AG04450 (cell line): ENCODE measurements at places on chromosomes 12 and 14. TPM values are rescaled to one million over a fixed set of nuclear protein-coding genes. Genes with fewer than 3 reads are reported as not detected.
A peak's percentile ranks its signal among the peaks of the same experiment; 100 is the strongest.

DNA sequence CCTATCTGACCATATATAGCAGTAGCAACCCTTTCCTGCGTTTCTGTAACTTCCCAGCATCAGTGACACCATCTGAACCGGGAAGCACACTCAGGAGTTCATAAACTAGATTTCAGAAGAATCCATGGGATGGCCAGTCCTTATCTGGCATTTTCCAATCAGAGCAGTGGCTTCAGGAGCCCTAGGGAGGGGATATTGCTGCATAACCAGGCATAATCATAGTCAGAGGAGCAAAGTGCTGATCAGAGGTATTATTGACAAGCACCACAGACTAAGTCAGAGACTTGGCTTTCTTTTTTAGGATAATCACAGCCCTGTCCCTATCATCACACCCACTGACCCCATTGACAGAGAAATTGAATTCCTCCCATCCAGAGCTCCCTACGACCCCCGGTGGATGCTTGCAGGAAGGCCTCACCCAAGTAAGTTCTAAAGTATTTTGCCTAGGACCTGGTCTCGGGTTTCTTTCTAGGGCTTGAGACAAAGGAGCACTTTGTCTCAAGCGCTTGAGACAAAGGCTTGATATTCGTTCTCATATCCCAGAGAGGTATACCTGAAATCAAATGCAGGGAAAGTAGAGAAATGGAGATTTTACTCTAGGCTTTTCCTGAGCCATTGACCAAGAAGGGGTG, 55.1 kb downstream of the FOXN4 start:
- DNase-seq: no peak

- DNase-seq: no peak
Observed at GRCh38 chr14:34722723-34723545, 8.5 kb upstream of the CFL2 start.

DNA sequence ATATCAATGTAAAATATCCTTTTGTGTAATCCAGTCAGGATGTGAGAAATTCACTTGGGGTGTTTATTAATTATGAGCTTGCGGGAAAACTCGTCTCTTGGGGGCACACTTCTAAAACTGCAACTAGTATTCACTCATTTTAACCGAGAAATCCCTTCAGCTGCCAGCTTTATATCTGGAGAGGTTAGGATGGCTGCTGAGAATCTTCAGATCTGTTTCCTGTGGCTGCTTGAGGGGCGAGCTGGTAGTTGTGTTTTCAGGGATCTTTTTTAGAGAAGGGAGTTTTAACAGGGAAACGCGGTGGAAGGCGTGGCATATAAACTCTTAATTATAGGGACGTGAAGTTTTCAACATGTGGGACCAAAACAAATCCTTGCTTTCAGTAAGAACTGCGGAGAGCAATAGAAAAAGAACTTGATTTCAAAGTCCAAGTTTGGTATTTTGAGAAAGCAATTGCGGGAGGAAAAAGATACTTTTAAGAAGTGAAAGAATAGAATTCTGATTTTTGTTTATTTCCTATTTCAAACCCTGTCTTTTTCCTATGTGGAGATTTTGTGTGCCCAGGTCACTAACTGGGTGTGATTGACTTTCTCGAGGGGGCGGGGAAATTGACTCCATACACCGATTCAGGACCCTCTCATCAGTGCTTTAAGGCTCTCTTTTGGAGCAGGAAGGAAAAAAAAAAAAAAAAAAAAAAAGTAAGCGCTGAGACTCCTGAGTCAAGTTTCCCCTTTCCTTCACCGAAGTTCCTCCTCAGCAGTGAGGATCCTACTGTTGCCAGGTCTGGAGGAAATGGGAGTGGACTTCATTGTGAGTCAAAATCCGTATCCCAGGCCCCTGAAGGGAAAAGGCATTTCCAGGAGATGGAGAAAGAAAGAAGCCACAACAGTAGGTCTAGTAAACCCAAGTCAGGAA, 1.1 kb downstream of the PPFIBP1 start:
- DNase-seq: no peak

DNA sequence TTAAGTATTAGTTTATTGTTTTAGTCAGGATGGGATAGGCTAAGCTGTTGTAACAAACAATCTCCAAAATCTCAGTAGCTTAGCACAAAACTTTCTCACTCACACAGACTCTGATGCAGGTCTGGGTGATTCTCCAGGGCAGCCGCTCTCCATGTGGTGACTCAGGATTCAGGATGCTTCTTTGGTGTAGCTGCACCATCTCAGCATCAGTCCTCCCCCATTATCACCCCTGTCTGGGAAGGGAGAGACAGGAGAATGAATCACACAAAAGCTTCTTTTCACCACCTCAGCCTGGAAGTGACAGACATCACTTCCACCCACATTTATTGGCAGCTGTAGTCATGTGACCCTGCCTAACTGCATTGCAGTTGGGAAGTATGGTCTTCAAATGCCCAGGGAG, 142.3 kb downstream of the DICER1 start:
- DNase-seq: no peak

- DNase-seq: no peak
Observed at GRCh38 chr14:90659156-90659555, 157.1 kb downstream of the TTC7B start.

GRCh38 chr12:25009496-25010092, 60.7 kb upstream of the BCAT1 start:
- no peak for DNase-seq

DNA sequence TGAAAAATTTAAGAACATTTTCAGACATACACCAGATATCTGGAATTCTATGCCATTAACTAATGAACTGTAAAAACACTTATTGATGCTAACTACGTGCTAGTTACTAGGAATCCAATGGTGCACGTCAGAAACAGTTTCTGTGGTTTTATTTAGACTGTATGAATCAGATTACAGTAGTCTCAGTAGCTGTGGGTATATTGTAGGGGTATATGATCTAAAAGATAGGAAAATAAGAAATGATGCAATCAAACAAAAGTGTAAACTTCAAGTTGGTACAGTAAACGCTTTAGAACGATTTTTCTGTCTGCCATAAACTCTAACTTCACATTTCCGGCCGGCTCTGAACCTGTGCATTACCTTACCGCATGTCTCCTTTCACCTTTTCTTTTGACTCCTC, 2.3 kb downstream of the ABCC9 start:
- DNase-seq: no peak

TEAD4 gene
- polyA plus RNA-seq: 10.3 and 14.1 TPM in 2 replicates

- DNase-seq: no peak
Observed at GRCh38 chr14:39175445-39176262, 600 bp downstream of the PNN start.

DNA sequence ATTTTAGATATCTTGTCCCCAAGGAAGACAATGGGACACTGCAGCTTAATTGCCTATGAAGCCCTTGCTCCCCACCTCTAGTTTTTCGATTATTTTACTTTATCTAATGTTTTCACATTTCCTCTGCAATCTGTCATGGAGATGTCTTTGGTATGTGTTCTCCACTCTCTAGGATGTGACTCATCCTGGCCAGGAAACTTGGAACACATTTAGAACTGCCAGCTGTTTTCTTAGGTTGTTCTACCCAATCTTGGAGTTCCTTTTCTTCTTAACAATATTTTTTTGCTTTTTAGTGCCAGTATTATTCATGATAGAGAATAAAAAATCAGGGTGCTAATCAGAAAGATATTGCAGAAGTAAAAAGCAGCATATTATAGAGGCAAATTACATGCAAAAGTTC, 101.7 kb upstream of the CLEC14A start:
- DNase-seq: peak; percentile 65

PZP gene
- polyA plus RNA-seq: not detected in 2 replicates

DNA sequence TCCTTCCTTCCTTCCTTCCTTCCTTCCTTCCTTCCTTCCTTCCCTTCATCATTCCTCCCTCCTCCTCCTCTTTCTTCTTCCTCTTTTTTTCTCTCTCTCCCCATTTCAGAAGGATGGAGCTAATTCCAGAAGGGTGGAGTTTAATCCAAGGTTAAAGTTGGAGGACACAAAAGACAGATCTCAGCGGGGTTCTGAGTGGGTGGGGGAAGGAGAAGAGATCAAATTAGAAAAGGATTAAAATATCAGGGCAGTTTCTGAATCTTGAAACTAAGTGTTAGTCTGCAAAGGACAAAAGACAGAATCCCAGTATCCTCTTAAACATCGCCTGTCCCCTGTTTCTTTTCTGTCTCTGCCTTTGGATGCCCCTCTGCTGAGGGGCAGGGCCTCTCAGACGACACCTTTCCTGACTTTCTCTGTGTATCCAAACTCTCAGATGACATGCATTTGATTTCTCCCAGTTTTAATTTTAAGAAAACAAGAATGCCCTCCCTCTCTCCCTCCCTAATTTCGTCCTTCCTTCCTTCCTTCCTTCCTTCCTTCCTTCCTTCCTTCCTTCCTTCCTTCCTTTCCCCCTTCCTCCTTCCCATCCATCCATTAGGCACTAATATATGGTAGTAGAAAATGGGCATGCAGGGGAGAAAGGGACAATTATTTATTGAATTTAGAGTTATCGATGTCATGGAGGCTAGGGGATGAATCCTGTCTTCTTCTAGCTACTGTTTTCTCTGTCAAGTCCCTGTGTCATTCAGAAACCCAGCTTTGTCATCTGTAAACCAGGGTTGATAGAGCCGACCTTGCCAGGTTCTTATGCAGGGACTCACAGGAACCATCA, 269.1 kb downstream of the VRK1 start:
- DNase-seq: no peak

DNA sequence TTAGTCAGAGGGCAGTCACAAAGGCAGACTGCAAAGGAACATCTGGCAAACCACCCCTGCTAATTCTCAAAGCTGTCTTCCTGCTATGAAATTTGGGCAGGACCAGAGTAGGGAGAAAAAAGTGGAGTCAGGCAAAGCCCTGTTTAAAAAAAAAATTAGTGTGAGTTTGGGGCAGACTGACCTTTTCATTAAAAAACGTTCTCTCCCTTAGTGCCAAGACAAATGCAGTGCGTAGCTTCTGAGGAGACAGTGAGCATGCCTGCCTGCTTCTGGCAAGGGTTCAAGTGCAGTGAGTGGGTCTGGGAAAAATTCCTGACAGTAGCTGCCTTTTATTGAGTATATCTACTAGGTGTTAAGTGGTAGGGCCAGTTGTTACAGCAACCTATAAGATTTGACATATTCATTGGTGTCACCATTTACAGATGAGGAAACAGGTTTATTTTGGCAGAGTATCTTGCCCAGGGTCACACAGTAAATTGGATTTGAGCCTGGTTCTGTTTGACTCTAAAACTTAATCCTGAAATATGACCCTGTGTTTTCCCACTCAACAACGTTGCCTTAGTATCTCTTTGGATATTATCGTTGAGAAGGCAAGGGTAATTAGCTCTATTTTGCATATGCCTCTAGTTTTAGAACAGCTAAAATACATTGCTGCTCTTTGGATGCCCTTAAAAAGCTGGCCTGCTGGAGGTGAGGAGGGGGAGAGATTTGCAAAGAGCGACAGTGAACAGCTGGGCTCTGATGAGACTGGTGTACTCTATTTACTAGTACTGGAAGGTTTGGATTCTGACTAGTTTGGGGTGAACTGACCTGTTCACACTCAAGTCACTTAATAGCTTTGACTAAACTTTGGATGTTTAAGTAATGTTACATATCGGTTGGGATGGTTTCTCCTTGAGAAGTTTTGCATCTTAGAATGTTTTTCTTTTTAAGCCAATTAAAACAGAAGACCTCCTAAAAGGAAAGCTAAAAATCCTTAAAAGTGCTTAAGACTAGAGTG, 72.8 kb downstream of the PAPOLA start:
- DNase-seq: peak; percentile 52

DNA sequence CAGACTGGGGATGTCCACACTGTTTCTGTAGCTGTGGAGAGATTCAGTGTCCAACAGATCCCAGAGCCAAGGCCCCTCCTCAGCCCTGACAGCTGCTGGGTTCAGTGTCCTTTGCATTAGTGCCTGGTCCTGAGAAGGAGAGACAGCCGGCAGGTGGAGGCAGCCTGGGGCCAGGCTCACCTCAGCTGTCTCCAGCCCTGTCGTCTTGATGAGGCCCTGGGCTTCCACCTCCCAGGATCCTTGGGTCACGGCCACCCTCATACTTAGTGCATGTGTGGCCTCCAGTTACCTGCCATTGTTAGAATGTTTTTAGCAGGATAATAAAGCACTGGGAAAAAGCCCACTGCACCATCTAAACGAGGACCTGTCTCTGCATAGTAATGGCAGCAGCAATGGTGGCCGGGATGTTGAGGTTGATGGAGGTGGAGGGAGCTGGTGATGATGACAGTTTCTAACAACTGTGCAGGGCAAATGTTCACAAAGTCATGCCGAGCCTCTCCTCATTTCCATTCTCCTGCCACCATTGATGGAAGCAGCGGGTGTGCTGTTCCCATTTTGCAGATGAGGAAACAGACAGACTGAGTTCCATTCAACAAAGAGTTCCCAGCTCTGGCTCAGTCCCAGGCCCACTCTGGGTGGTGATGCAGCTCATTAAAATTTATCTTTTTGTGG, 17.7 kb downstream of the ASB2 start:
- no peak for DNase-seq

- no peak for DNase-seq
Observed at GRCh38 chr12:69064734-69065443, 131.9 kb upstream of the CPM start.

ZNF740 gene
- 20.9 and 21.7 TPM in 2 replicates for polyA plus RNA-seq

- no peak for DNase-seq
Observed at GRCh38 chr12:106049105-106049504, 89.6 kb downstream of the NUAK1 start.

VWF gene
- 0.22 and 0.35 TPM in 2 replicates for polyA plus RNA-seq

TXNDC16 gene
- 2.5 and 3.8 TPM in 2 replicates for polyA plus RNA-seq

DNA sequence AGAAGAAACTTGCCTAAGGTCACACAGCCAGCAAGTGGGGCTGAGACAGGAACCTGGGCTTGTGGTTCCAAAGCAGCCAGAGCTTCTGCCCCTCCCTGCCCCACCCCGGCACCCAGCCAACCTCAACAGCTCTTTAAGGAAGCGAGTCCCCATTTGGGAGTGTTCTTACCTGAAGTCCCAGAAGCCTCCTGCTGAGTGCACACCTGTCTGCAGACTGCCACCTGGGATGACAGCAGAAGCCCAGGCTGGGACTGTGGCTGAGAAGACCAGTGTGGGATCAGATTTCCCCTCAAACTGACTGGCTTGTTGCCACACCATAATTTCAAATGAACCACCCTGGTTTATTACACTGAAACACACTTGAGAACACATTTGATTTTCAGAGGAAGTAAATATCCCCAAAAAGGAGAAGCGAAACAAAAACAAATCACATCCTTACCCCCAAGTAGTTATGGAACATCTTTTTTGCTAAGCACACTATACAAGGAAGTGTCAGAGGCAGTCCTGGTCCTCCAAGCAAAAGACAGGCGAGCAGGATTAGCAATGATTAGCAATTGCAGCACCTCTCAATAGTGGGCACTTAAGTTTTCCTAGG, 6.3 kb upstream of the RIN3 start:
- no peak for DNase-seq

DNA sequence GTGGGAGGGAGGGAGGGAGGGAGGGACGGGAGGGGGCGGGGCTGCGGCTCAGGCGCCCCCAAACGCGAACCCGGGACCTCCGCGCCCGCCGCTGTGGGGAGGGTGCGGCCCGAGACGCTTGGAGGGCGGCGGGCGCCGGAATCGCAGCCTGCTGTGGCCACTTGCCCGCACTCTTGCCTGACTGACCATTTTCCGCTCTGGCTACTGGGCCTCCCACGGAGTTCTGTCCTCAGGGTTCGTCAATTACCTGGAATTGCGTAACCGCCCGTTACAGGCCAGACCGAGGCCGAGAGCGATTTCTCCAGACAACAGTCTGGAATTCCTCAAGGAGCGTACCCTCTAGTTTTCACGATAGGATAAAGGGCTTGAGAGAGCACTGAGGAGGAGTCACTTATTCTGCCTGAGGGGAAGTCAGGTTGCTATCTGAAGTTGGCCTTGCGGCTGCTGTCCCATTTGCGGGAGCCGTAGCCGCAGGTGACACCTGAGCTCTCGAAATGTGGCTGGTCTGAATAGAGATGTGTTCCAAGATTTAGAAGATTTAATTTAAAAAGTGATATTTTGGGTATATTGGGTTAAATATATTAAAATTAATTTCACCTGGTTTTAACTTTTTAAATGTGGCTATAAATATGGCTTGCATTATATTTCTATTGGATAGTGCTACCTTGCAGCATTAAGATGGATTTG, 446 bp upstream of the ZNF641 start:
- DNase-seq: peak; percentile 8
